GOT3 (cell line): ENCODE measurements at places on chromosomes 7 and 10.
A peak's percentile ranks its signal among the peaks of the same experiment; 100 is the strongest.

GRCh38 chr10:114575417-114576131, 82.5 kb downstream of the ABLIM1 start:
- DNase-seq, result no peak

GRCh38 chr10:84902553-84902952, 574.2 kb downstream of the CCSER2 start:
- no peak for DNase-seq

DNA sequence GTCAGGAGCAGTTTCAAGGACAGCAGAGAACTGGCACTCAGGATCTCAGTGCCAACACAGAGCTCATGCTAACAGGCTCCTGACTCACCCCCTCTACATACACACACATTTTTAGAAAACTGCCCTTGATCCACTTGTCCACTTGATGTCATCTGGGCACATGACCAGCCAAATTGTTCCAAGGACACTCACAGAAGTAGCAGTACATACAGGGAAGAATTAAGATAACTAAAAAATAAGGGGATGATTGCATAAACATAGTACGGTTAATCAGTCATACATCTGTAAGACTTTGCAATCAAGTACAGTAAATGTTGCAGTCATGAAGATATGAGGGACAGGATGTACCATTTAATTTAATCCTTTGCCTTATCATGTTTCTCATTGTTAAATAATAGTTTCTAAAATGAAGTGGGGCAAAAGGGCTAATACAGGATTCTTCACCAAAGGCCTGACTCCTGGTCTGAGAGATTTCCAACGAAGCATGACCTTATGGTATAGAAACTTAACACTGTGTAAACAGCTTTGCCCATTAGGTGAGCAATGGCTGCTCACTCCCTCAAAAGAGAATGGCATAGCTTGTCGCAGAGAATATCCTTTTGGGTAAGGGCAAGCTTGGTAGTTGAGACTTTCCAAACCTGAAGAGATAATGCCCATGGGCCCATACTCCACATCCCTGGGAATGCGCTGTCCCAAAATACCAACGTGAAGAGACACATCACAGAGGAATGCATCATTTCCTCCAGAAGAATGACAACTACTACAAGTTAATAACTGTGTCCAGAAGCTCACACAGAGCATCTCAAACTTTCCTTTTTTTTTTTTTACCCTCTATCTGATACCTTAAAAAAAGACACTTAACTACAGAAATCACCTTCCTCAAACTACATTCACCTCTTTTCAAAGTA, 94.1 kb downstream of the ARMH3 start:
- DNase-seq, result no peak

GRCh38 chr7:142754681-142755575, 5.7 kb downstream of the PRSS1 start:
- DNase-seq, result no peak

- no peak for DNase-seq
Observed at GRCh38 chr7:137025469-137026175, 157.2 kb downstream of the CHRM2 start.

- DNase-seq, result no peak
Observed at GRCh38 chr7:74056096-74056915, 27.3 kb upstream of the LIMK1 start.

- DNase-seq, result peak; percentile 93
Observed at GRCh38 chr7:20330239-20330927, at the start of gene ITGB8. ITGB8 (plus strand) TSS chr7:20330900; CDS start chr7:20331807, 907 bp downstream.

GRCh38 chr10:59611048-59611447, 98.6 kb downstream of the SLC16A9 start:
- no peak for DNase-seq

GRCh38 chr7:70786076-70786475, 345.9 kb upstream of the GALNT17 start:
- no peak for DNase-seq

DNA sequence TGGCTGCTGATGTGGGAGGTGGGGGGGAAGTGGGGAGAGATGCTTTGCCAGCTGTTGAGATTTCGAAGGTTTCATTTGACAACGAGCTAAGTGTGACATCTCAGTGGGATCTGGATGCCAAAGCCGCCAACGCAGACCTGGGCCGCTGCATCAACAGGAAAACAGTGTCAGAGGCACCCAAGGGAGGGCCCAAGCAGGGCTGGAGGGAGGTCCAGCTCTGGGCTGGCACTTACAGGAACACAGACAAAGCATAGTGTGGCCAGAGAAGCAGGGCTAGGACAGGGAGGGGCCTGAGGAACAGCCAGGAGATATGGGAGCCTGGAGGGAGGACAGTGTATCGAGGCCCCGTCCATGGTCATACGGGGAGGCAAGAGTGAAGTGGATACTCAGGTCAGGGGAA, 73.1 kb downstream of the GTF2IRD1 start:
- DNase-seq, result no peak

- DNase-seq, result no peak
Observed at GRCh38 chr10:99387071-99387470, 43.4 kb downstream of the GOT1 start.

GRCh38 chr7:76430836-76431235, 6.1 kb downstream of the ZP3 start:
- DNase-seq, result no peak

DNA sequence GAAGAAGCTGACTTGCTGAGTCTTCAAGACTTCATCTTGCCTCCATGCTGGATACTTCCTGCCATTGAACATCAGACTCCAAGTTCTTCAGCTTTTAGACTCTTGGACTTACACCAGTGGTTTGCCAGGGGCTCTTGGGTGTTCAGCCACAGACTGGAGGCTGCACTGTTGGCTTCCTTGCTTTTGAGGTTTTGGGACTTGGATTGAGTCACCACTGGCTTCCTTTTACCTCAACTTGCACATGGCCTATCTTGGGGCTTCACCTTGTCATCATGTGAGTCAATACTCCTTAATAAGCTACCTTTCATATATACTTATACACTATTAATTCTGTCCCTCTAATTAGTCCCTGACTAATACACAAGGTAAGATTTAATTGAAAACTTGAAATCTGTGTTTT, 361.7 kb upstream of the SEMA3C start:
- no peak for DNase-seq

DNA sequence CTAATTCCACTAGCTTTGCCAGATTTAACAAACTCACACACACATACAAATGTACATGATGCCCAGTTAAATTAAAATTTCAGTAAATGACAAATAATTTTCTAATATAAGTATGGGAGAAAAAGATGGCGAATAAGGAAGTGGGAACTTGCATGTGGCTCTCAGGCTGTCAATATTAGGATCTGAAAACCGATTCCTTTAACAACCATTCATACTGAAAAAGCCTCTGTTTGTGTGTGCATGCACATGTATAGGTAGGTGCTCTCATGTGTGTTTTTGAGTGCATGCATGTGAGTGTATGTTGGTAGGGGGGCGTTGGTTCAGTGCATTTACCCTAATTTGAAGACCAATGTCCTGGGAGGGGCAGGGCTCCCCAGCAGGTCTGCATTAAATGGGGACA, 125.3 kb downstream of the HTR7 start:
- DNase-seq, result no peak

GRCh38 chr10:3727268-3727667, 57.7 kb downstream of the KLF6 start:
- no peak for DNase-seq

GRCh38 chr7:56007891-56008290, 43.4 kb downstream of the PSPH start:
- no peak for DNase-seq

DNA sequence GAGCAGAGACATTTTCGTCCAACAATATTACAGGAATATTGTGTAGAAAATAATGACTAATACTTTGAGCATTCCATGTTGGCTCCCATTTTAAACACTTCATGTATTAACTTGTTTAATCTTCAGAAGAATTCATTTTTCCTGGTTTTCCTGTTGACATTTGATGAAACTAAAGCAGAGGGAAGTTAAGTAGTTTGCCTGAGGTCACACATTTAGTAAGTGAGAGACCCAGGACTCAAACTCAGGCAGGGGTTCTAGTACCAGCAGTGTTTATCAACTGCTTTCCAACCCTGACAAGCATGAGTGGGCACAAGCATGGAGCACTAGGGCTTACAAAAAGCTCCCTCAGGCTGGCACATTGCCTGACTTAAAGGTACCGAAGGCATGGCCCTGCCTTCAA, 719.1 kb downstream of the AUTS2 start:
- DNase-seq, result no peak

GRCh38 chr10:123774132-123774742, 108.1 kb downstream of the GPR26 start:
- DNase-seq, result no peak

- no peak for DNase-seq
Observed at GRCh38 chr10:102600816-102601215, 43.5 kb upstream of the TRIM8 start.

- DNase-seq, result no peak
Observed at GRCh38 chr10:115854740-115855435, 418.1 kb downstream of the GFRA1 start.

DNA sequence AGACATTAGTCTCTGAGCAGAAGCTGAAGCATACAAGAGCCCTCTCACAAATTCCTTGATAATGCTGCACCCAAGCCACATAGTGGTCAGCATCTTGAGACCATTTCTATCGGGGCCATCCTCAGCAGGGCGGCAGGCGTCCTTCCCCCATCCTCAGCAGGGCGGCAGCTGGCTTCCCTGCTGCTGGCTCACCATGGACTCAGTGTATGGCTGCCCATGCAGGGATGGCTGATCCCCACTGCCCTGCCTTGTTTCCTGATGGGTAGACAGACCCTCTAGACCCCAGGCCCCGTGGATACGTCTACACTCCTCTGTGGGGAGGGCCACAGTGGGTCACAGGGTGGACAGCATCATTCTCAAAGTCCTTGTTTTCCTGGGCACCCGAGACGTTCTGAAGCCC, 406.8 kb downstream of the TCERG1L start:
- DNase-seq, result no peak

- DNase-seq, result no peak
Observed at GRCh38 chr7:6530626-6531491, 20.4 kb downstream of the GRID2IP start.

GRCh38 chr7:76246804-76247389, 45.2 kb downstream of the SRRM3 start:
- DNase-seq, result no peak

DNA sequence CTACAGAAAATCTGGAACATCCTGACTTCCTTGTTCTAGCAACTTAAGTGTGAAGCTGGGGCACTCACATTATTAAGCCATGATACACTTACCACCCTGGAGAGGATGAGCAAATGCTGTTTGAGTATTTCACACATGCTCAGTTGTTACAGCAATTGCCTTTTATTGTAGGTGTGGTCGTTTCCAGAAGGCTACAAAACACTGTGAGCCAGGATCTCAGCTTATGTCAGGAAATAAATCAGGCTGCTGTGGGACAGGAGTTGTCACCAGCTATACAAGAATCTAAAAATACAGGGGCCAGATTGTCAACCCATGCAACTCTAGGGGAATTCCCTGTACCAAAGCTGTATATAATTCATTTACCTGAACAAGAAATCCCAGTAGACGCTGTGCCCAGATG, 273.3 kb upstream of the SP4 start:
- no peak for DNase-seq
